Kidney tubule cell (primary cell): ENCODE measurements at places on chromosomes 7 and 10.

DNA sequence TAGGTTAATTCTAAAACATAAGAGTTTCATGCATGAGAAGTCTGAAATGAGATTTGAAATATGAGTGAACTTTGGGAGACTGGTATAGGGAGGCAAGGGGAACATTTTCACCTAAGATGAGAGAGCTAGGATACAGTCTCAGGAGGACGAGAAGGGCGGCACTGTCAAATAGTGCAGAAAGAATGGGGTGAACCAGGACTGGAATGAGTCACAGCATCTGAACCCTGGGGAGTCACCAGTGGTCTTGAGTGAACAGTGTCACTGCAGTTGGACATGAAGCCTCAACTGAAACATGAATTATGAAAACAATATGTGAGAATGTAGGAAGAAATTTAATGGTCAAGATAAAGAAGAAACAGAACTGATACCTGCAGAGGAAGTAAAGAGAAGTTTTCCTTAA, 33.8 kb downstream of the GNG11 start:
- no peak for DNase-seq

- no peak for DNase-seq
These were observed 7.4 kb upstream of the GNA12 start for GRCh38 chr7:2851497-2851896.

DNA sequence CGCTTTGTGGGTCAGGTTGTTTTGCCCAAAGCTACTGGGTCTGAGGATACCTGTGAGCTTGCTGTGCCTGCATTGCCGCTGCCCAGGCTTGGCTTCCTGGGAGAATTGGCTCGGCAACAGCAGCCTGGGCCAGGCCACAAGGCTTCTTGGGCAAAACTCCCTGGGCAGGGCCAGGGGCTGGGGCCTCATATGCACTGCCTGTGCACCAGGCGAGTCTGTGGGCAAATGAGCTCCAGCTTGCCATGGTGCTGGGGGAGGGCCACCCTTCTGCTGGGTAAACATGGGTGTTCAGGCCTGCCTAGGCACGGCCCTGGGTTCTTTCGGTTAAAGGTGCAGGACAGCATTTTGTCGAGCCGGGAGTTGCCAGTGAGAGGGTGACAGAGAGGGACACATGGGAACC, 19.4 kb downstream of the ZMIZ1 start:
- DNase-seq, result no peak

DNA sequence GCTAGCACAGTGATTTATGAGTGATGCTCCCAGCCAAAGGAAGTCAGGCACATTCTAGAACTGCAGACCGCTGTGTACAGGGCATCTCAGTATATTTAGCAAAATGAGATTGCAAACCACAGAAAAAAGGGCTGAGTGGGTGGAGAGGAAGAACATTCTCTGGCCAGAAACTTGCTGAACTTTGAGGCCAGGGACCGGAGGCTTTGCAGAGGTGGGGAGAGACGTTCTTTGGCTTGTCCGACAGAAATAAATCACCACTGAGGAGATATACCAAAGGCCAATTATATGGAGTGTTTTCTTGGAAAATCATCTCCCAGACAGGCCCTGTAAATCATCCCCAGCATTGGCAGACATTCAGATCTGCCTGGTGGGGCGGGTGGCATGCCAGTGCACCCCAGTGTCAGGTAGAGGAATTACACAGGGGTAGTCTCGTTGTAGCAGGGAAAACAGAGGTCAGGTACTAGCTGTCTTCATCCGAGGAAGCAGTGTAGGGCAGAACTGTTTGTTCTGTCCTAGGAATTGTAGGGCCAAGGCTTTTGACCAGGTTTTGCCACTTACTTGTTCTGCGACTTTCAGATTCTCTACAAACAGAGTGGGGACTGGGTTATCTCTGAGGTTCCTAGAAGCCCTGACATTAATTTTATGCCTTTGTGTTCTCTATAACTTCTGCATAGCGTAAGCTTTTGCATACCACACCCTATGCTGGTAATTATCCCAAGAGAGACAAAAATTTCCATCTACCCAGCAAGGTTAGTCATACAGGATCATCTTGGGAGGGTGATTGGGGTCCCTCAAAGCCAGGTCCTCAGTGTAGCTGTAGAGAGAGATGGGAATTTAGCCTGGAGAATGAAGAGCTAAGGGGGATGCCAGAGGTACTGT, 655.6 kb downstream of the LRMDA start:
- peak; percentile 84 for DNase-seq

GRCh38 chr10:131727560-131727959, 173.2 kb upstream of the PPP2R2D start:
- no peak for DNase-seq

- no peak for DNase-seq
These were observed 439.3 kb downstream of the ADRA2A start for GRCh38 chr10:111516144-111516543.

- DNase-seq, result no peak
These were observed 49.0 kb upstream of the TPK1 start for GRCh38 chr7:144884896-144885295.

DNA sequence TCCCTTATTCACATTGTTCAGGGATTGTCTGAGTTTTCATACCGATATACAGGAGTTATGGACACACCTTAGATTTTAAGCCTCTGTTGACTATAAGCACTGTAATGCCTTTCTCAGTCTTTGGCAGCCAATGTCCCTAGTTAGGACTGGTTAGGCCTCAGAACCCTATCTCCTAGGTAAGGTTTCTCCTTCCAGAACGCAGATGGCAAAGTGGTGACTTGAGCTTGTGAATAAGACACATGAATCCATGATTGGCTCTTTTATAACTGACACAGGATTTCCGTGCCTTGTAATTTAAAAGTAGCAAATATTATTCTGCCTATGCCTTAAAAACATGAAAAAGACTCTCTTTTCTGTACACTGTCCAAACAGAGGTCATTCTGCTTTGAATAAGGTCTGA, 12.5 kb upstream of the RNF148 start:
- no peak for DNase-seq

DNA sequence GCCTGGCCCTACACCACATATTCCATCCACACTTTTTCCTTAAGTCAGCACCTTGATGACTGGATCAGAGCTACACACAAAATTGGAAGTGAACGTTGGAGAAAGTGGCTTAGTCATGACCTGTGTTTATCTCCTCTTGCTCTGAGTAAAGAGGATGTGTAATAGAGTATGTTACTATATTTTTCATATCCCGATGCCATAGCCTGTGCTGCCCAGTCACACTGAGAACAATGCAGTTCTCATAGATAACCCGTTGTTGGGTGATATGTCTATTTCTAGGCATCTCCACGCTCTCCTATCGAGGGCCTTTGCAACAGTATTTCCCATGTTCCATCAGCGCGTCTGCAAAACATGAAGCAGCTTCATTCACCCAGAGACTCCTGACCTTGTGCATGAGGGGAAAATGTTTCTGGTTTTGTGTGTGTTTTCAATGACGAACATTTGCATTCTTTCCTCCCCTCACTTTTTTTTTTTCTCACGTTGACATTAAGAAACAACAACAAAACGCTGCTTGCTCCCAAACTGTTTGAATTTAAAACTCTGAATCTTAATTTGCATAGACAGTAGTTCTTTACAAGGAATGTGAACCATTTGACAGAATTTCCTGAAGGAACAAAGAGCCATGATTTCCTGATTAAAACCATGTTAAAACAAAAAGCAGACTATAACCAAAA, 43.4 kb downstream of the GRK5 start:
- peak; percentile 45 for DNase-seq

- no peak for DNase-seq
These were observed 352.6 kb downstream of the GPR37 start for GRCh38 chr7:124413029-124413428.

DNA sequence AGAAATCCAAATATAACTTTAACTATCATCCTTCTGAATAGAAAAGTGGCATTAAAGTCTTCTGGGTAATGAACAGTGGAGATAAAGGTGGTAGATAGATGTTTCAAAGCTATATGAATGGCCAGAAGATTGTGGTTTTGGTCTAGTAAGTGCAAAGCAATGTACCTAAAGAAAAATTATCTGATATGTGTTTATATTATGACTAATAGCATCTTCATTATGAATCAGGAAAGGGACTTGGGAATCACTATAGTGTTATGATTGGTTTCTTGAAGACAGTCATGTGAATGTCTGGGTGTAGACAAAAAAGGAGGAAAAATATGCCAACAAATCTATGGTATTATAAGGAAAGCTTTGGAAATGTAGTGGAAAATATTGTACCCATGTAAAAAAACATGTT, 3.0 kb downstream of the ZNF518A start:
- DNase-seq, result peak; percentile 11

DNA sequence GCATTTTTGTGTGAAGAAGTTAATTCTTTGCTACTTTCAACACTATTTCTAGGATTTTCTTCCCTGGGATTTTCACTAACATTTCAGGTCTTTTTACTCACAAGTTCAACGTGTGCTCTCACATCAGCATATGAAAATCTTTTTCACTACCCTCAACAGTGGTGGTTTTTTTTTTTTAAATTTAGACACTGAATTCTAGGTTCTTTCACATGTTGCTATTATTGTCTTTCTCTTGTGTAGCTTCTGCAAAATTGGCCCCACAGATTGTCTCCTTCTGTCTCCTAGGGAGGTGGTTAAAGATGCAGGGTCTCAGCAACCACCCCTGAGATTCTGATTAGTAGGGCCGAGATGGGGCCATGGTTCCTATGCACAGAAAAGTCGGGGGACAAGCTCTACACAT, 165.0 kb upstream of the GPR26 start:
- DNase-seq, result no peak

DNA sequence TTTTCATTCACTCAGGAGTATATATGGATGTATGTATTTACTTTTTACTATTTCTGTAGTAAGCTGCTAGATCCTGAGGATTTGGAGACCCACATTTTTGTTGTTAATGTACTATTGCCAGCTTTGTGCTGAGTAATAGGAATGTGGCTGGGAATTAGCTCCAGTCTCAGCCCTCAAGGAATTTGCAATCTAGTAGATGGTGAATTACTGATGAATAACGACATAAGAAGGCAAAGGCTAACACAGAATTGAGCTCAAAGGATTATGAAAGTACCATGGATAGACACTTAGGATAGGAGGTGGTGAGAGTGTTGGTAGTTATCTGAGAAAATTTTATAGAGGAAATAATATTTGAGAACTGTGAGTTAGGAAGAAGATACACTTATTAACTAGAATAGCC, 19.9 kb downstream of the CASD1 start:
- peak; percentile 52 for DNase-seq

GRCh38 chr10:785861-786214, 96.4 kb upstream of the DIP2C start:
- no peak for DNase-seq

DNA sequence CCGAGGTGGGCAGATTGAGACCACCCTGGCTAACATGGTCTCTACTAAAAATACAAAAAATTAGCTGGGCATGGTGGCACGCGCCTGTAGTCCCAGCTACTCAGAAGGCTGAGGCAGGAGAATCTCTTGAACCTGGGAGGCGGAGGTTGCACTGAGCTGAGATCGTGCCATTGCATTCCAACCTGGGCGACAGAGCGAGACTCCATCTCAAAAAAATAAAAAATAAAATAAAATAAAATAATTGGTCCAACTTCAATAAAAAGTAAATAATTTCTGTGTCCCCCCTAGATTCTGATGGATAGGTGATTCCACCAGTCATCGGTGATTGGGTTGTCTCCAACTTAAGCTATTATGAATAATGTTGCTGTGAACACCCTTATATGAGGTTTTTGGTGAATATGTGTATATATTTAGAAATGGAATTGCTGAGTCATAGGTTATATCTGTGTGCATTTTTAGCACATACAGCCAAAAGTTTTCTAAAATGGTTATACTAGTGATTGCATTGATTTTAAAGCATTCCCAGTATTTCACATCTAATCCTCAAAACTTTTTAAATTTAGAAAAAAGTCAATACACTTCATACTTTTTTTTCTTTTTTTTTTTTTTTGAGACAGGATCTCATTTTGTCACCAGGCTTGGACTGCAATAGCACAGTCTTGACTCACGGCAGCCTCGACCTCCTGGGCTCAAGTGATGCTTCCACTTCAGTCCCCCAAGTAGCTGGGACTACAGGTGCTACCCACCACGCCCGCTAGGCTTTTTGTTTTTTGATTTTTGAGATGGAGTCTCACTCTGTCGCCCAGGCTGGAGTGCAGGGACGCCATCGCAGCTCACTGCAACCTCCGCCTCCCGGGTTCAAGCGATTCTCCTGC, 13.7 kb upstream of the SRPK2 start:
- no peak for DNase-seq

DNA sequence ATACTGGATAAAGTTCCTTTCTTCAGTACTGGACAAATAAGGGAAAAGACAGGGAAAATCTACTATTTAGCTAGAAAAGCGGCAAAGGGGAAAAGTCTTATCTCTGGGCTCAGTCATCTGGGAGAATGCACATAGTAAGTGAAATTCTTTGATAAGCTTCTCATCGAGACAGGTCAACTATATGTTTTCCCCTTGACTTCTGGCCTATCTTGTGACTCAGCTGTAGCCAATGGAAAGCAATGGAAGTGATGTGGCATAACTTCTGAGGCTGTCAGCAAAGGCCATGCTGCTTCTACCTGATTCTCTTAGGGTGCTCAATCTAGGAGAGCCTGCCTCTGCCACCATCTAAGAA, 91.9 kb downstream of the PCGF5 start:
- DNase-seq, result no peak
